Activated CD8-positive, alpha-beta memory T cell treated with anti-CD3 and anti-CD28 coated beads for 4 hours (primary cell): ENCODE measurements at places on chromosomes 4 and X.

DNA sequence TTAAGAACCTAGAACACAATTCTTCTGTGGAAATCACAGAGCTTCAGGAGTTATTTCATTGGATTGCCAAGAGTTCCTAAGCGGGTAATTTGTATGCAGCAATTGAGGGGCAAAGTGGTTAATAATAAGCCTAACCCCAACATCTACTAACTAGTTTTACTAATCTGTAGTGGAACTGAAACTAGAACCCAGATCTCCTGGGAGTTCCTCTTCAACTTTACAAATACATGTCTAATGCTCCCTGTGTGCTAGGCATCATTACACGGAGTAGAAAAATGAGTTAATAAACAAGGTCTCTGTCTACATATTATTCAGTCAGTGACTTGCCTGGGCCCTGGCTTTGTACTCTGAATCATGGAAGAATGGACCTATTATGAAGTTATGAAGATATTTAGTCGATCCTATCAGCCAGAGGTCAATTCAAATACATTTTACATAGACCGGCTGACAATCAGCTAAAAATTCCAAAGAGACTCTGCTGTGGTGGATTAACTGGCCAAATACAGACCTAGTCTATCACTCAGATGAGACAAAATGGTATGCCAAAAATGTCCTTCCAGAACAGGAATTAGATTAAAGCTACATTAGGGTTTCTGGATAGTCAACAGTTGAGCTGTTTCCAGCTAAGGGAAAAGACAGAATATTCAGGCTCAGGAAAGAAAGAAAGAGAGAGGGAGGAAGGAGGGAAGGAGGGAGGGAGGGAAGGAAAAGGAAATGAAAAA, 326.0 kb downstream of the FBXW7 start:
- DNase-seq: no peak

- DNase-seq: no peak
Observed at GRCh38 chr4:3470244-3471097, 7.4 kb downstream of the DOK7 start.

GRCh38 chr4:24529555-24529954, 54.8 kb downstream of the DHX15 start:
- DNase-seq: no peak

DNA sequence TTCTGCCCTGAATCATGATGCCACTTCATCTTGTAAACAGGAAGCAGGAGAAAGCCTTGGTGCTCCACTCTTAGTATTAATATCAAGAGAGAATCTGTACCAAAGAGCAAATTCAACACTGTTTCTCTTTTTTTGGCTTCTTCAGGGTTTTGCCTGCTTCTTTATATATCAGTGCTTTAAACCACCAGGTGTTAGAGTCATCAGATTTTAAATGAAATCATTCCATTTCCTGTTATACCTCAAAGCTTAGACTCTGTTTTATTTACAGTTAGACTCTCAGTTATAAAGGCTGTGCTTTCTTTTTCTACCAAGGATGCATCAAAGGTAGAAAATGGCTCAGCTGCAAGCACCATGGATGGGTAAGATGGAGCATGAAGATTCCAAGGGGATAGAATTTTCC, 350.9 kb downstream of the CAMK2D start:
- DNase-seq: no peak

DNA sequence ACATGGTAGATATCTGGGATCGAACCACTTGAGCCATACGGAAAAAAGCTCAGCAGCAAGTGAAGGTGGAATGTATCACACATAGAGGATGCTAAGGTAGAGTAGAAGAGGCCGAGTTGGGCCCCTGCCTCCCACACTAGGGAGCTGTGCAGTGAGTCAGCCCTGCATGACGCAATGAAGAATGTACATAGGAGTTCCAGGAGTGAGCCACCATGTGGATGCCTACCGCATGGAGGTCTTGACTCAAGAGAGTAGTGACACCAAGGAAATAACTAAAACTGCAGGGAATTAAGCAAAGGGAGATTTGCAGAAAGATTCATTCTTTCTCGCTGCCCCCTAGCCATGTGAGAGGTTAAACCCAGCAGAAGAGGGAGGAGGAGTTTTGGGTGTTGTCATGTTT, 389.6 kb upstream of the IGFBP7 start:
- no peak for DNase-seq

DNA sequence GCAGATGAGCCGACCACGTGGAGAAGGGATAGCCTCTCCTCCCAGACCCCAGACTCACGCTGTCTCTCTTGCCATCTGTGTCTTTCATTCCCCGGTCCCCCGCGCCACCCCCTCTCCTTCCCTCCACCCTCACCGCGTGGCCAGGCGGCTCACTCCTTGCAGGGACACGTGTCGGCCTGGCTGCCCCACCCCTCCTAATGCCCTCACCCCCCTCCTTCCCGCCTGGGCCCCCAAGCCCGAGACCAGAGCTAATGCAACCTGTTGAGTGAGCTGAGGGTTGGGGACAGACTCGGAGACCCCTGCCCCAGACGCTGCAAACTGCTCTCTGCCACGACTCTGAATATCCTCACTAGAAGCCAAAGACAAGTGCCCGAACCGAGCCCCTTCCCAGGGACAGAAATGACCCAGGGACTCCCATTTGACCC, 1.8 kb downstream of the SLC38A5 start:
- DNase-seq: no peak
